ENCODE measurements at places on chromosomes 3 and 15.

DNA sequence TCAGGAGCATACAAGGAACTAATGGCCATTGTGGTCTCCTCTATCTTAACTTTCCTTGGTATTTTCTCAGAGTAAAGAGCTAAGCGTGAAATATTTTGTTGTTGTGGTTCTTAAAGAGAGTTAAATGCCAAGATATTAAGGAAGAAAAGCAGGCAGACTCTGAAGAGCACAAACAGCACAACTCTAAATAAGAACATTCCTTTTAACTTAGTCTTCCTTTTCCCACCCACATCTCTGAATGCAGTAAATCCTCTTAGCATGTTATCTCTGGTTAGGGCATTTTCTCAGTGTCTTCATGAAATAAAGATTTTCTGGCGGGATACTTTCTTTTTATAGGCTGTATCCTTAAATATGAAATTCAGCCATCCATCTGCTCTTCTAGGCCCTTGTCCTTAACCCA is 1.5 kb downstream of the GPR87 start:
- DNase-seq: no peak

GRCh38 chr3:35970793-35971192 is 331.5 kb downstream of the ARPP21 start:
- no peak for DNase-seq

DNA sequence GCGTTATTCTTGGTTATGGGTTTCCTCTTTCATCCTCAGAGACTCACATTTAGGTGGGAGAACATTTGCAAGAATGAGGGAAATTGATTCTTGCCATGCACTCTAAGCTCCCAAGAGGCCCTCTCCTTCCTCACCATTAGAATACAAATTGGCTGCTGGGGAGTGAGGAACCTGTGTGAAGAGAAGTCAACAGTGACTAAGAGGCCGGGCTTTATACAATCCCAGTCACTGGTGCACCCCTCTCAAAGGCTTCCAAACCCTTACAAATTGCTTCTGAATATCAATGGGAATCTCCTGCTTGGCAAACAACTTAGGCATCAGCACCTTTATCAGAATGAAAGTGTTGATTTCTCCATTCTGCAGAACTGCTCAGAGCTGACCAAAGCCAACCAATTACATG is 16.5 kb upstream of the RGMA start:
- no peak for DNase-seq

DNA sequence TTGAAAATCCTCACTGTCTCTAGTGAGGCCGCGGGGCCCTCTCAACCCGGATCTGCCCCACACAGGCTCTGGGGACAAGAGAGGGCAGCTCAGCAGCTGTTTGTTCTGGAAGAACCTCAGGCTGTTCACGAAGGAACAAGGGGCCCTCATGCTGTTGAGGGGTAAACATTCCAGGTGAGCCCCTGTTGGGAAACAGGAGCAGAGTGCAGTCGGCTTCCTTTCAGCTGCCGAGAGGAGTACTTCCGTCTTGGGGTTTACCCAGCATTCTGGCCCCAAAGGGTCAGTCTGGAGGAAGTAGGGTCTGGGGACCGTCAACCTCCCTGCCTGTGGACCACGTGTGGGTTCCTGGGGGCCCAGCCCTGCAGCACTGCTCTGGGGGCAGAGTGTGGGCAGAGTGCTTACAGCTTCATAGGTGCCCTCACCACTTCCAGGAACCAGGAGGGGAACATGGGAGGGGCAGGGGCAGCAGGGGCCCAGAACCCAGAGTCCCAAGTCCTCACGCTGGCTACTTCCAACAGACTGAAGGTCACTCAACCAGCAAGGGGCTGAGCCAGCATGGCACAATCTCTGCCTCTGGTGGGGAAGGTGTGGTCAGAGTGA is 49.2 kb upstream of the CTSH start:
- no peak for DNase-seq

- peak; percentile 59 for DNase-seq
Measured at GRCh38 chr3:128623762-128624176, 26.8 kb downstream of the RPN1 start.

DNA sequence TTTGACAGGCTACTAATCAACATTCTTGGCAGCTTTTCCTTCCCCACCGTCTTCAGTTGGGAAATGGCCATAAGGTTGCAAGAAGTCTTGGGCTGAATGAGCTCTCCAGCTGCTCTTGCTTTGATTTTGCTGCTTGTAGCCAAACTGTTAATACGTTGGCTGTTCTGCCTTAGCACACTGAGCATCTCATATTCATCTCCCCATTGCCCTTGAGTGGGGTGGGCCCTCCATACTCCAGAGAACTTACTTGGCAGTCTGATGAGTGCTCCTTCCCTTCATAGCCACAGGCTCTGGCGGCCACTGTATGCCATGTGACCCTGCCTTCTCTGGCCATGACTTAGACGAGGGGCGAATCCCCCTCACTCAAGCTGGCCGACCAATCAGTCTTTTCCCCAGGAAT is 25.8 kb upstream of the PAQR5 start:
- DNase-seq: no peak

GRCh38 chr3:153162513-153163392 is 727 bp downstream of the RAP2B start:
- peak; percentile 67 for DNase-seq

- DNase-seq: peak; percentile 39
Measured at GRCh38 chr3:160057331-160057730, 68.7 kb downstream of the IL12A start.

DNA sequence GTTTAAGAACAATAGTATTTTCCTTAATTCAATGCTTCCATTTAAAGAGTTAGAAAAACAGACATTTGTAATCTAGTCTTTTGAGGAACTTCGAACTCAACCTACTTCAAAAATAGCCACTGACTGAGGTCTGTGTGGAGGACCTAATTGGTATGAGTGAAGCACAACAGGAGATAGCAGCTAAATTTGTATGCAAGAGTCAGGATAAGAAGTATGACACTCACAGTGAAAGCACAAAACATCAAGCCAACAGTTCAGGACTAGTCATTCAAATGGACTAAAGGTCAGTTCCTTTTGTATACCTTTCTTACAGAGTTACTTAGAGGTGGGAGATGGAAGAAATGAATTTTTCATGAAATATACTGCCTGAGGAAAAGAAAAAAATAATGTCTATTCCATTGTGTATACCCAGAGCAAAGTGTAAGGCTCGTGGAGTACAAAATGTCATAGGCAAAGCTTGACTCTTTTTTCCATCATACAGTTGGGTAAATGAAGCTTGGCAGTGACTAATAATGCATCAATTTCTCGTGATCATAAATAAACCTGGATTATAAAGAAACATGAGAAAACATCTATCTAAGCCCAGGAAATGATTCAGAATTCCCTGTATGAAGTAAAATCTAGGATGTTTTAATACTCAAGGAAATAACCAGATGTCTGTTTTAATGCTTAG is 1005.2 kb upstream of the CADM2 start:
- no peak for DNase-seq

DNA sequence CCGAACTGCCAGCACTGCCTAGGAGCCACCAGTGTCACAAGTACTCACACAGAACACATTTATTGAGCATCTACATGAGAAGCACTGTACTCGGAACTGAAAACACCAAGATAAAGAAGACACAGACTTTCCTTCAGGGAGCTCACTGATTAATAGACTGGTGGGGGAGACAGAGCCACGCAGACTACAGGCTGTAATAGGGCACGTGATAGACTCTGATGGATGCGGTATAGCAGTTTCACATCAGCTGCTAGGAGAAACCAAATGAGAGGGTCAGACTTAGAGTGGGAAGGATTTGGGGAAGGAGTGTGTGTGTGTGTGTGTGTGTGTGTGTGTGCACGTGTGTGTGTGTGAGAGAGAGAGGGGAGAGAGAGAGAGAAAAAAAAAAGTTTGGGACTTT is 12.1 kb downstream of the EPHB1 start:
- no peak for DNase-seq

DNA sequence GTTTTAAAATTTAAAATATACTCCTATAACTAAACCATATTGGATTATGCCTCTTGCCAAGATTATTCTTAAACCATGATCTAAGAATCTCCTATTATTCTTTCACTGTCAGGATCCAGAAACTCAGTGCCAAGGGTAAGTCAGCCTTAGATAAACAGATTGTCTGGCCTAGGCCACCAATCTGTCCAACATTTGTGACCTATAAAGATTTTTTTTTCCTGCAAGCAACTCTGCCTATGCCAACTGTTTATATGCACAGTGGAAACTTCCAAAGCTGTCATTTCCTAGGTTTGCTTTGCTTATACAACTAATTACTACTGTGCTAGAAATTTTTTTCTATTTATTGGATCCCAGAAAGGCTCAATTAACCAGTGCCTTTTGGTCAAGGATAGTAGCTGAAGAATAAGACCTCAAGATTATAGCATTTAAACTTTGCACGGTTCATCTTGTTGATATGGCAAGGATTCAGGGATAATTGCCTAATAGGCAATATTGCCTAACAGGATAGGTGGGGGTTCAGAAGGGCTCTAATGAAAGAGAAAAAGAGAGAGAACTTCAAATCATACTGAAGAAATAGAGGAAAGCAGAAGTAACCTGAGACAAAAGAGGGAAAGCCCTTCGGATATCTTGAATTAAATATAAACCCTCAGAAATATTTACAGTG is 22.8 kb downstream of the GAP43 start:
- no peak for DNase-seq

- DNase-seq: peak; percentile 21
Measured at GRCh38 chr3:173502983-173503568, 105.5 kb downstream of the NLGN1 start.

DNA sequence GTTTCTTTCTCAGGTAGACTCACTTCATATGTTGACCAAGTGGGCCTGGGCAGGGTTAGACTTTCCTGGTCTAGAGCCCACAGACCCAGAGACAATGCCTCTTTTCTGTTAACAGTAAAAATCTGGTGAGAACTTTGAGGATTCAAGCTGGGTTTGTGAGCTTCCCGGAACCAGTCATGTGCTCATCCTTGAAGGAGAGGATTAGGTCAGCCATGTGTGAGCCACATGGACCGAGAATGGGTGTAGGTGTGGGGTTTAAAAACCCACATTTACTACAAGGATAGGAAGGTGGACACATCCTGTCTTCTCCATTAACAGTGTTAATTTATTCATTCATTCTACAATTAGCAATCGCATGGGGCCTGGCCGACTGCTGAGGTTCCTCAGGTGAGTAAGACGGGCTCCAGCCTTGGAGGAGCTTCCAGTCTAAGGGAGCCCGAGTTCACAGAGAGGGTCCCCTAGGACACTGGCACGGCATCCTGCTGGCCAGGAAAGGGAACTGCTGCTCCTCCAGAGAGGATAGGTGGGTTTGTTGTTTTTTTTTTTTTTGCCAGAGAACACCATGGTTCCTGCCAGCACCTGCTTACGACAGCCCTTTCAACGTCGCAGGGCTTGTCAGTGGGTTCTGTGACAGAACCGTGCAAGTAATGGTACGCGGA is 69.0 kb downstream of the SQOR start:
- no peak for DNase-seq

GRCh38 chr15:31013863-31014607 is 22.6 kb upstream of the MTMR10 start:
- DNase-seq: peak; percentile 21

DNA sequence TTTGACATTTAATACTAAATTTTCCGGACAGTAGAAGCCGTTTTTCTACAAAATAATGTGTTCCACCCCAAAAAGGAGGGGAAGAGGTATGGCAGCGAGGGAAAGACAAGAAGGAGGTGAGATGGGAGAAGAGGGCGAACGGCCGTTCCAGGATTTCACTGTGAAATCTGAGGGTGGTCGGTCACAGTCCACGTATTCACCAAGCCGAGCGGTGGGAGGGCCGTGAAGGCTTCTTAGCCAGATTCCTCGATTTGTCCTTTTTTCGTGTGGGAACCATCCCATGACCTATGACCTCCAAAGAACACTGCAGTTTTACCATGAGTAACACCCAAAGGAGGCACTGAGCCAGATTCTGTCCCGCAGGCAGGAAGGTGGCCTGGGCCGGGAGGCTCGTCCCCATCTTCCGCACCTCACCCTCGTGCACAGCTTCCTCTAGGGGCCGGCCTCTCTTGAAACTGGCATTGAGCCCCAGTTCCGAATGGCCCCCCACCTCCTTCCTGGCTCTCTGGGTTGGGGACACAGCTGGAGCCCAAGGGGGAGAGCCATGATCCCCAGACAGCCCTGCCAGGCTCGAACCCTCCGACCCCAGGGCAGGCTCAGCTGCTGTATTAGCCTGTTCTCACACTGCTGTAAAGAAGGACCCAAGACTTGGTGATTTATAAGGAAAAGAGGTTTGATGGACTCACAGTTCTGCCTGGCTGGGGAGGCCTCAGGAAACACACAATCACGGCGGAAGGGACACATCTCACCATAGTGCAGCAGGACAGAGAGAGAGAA is 23.7 kb downstream of the XXYLT1 start:
- no peak for DNase-seq

GRCh38 chr3:179036226-179036625 is 35.4 kb downstream of the ZMAT3 start:
- no peak for DNase-seq
